Adipocyte (in vitro differentiated cells): ENCODE measurements at places on chromosomes 12 and 14.

DNA sequence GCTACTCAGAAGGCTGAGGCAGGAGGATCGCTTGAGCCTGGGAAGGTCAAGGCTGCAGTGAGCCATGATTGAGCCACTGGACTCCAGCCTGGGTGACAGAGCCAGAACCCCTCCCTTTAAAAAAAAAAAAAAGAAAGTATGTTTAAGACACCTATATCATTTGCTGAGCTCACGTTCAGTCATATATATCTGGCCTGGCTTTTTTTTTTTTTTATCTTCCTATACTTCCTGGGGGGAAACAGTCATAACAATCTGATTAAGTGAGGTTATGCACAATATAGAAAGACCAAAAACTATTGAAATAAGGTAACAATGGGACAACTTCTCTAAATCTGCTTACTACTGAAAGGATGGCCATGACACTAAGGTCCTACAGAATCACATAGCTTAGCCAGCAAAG is 9.4 kb upstream of the ARID2 start:
- no peak for DNase-seq

DNA sequence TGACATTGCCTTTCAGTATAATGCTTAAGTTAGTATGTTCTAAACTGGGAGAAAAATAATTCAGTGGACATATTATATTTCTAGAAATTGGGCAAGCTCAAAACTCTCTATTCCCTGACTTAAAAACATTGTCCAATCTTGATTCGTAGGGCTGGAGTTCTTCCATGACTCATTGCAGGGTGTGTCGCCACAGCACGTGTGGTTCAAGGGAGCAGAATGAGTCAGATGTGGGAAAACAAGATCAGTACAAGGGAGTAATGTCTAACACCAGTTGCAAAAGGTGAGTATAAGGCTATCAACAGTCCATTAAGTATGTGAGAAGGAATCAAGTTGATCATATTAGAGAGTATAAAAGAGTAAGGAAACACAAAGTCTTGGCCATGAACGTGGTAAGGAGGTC is 887.0 kb downstream of the TMTC2 start:
- DNase-seq, result peak; percentile 60

GRCh38 chr12:26937443-26937862 is 328 bp downstream of the INTS13 start:
- peak; percentile 32 for DNase-seq

GRCh38 chr12:122167356-122167925 is 6.6 kb downstream of the IL31 start:
- DNase-seq, result no peak

GRCh38 chr14:105748204-105748578 is 221.8 kb downstream of the TMEM121 start:
- peak; percentile 6 for DNase-seq

GRCh38 chr12:108147279-108147678 is 18.2 kb downstream of the WSCD2 start:
- no peak for DNase-seq

- no peak for DNase-seq
These were observed 94.9 kb downstream of the ALG10B start for GRCh38 chr12:38411426-38411825.

DNA sequence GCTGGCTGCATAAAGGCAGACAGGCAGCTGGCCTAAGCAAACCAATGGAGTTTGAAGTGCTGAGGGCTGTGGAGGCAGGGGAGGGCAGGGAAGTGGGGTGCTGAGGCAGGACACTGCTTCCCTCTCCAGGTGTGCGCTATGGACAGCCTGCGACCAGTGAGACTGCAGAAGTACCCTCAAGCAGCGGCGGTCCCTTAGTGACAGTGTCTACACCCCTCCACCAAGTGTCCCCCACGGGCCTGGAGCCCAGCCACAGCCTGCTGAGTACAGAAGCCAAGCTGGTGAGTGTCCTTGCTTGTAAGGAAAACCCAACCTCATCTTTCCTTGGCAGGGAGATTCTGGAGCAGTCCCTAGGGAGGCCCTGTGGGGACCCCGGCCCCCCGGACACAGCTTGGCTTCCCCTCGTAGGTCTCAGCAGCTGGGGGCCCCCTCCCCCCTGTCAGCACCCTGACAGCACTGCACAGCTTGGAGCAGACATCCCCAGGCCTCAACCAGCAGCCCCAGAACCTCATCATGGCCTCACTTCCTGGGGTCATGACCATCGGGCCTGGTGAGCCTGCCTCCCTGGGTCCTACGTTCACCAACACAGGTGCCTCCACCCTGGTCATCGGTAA is 17.9 kb downstream of the HNF1A start:
- DNase-seq, result no peak

GRCh38 chr12:113372371-113372770 is 14.0 kb downstream of the PLBD2 start:
- no peak for DNase-seq

DNA sequence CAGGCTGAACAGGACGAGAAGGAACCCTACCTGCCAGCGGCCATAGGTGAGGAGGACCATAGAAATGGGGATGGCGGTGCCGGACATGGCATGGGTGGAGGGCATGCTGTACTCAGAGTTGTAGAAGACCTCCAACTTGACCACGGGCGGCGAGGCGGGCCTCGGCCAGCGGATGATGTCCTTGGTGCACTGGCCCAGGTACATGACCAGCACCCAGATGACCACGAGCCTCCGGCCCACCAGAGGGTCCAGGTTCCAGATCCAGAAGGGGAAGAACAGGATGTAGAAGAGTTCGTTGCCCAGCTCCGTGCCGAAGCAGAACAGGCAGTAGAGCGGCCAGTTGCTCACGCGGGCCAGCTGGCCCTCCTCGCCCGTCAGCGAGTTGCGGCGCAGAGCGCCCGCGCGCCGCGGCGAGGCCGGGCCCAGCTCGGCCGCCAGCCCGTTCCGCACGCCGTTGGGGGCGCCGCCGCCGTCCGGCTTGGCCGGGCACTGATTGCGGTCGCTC is 582 bp downstream of the SGPP1 start:
- DNase-seq, result peak; percentile 74

DNA sequence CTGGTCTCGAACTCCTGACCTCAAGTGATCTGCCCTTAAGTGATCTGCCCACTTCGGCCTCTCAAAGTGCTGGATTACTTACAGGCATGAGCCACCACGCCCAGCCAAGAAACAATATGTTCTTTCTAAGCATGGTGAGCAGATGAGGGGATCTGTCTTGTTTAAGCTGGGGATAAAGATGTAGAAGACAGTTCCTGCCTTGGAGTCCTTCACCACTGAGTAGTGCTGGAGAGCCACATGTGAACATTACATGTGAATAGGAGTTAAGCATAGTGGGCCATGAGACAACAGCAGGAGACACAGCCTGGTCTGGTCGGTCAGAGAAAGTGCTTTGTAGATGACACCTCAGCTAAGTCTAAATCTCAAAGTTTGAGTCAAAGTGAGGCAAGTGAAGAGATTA is 26.0 kb downstream of the TMBIM6 start:
- no peak for DNase-seq

- no peak for DNase-seq
These were observed 46.0 kb downstream of the SPIC start for GRCh38 chr12:101521136-101521535.

- DNase-seq, result no peak
These were observed 106.5 kb upstream of the PLXNC1 start for GRCh38 chr12:94041850-94042249.

- peak; percentile 6 for DNase-seq
These were observed at the start of gene NKX2-8 for GRCh38 chr14:36582011-36582873. TSS of gene NKX2-8 (minus strand) at chr14:36582614. CDS start at chr14:36582389, 225 bp downstream.

DNA sequence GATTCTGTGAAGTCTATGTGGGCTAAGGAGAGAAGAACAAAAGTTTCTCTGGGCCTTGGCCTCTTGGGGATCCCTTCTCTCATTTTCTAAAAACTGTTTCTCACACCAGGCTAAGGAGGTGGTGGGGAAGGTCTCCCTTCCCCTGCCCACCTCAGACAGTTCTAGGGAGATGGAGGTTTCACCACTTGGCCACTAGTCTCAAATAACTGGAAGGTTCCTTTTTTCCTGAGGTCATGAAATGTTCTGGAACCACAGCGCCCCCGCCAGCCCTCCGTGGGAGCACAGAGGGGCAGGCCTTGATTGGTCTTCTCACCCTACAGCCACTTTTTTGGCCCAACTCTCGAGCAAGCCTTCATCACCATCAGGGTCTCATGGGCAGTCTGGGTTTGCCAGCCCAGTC is 12.6 kb downstream of the C12orf43 start:
- DNase-seq, result no peak

- no peak for DNase-seq
These were observed 16.5 kb downstream of the ETNK1 start for GRCh38 chr12:22641353-22642053.

GRCh38 chr12:87901457-87901856 is 127.7 kb downstream of the C12orf50 start:
- peak; percentile 17 for DNase-seq

- DNase-seq, result no peak
These were observed 1.7 kb downstream of the ACVRL1 start for GRCh38 chr12:51908876-51909592.

DNA sequence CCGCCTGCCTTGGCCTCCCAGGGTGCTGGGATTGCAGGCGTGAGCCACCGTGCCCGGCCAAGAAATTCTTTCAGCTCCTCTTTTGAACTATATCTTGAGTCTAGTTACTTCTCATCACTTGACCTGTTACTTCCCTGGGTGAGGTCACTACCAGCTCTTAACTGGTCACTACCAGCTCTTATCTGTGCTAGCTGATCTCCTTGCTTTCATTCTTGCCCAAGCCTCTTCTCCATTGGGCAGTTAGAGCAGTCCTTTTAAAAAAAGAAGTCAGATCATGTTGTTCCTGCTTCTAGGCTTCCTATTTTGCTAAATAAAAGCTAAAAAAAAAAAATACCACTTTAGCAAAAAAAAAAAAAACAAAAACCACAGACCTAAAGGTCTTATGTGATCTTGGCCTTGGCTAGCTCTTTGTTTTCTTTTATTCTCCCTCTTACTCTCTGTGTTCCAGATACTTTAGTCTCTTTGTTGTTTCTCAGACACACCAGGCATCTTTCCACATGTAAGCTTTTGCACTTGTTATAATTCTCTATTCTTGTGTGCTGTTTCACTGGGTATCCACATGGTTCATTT is 63.5 kb downstream of the RAD51B start:
- no peak for DNase-seq

GRCh38 chr12:43733687-43734086 is 24.9 kb downstream of the PUS7L start:
- no peak for DNase-seq

- DNase-seq, result peak; percentile 80
These were observed 326.3 kb downstream of the ZFP36L1 start for GRCh38 chr14:68466491-68466977.

DNA sequence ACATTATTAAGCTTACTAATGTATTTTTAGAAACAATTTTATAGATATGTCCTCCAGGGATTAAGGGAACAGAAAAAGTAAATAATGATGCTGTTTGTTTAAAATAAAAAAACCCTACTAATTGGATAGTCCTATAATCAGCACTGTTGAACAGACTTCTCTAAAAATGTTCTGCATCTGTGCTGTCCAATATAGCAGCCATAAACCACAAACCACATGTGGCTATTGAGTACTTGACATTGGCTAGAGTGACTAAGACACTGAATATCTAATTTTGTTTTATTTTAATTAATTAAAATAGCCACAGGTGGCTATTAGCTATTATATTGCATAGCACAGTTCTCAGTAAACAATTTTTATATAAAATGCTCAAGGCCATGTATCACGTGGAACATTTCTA is 210.4 kb downstream of the DPY19L2 start:
- no peak for DNase-seq

DNA sequence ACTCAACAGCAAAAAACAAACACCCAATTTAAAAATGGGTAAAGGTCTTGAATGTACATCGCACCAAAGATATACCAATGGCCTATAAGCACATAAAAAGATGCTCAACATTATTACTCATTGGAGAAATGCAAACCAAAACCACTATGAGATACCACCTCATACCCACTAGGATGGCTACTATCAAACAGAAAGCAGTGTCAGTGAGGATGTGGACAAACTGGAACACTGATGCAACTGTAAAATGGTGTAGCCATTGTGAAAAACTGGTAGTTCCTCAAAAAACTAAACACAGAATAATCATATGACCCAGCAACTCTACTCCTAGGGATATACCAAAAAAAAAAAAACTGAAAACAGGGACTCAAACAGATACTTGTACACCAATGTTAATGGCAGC is 49.3 kb downstream of the CDK17 start:
- DNase-seq, result no peak

DNA sequence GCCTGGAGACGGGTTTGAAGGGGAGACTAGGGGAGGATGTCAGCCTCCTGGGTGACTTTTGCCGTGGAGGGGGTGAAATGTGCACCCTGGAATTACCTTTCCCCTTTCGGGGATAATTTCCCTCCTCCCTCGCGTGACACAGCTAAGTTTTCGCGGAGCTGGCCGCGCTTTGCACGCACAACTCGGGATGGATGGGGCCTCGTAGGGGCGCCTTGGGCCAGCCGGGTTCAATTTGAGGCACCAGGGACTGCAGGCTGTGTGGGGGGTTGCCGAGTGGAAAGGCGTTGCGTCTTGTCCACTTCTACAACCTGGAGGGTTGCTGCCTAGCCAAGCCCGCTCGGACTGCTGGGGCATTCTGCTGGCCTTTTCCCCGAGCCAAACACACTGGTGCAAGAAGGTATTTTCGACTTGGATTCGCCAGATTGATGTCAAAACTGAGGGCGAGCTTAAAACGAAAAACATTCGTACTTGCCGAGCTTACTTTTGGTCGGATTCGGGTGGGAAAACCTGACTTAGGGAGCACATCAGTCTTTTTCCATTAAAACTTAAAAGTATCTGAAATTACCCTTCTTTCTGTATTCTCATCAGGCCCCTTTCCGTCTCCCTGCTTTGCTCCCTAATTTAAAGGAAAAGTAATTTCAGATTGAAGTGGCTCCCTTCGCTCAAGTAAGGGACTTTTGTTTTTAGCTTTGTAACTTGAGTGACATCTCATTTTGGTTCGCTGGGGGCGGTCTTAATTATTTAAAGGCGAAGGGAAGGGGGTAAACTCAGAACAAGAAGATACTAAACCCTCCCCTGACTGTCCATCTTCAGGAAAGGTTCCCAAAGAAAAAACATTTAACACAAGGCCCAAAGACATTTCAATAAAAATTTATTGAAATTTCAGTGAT is 14.3 kb downstream of the TBX3 start:
- peak; percentile 89 for DNase-seq

DNA sequence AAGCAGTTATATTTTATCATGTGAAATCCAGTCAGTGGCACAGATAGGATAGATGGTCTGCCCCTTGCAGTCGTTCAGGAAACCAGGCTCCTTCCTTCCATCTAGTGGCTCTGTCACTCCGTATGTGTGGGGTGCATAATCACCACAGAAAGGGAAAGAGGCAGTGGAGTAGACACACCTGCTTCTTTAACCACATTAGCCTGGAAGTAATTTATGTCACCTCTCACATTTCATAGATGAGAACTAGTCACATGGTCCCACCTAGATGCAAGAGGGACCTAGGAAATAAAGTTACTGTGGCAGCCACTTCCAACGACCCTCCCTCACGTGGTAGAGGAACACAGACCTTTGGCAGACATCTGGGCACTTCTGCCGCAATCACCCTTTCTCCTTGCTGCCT is 14.2 kb upstream of the RNU6-8 start:
- DNase-seq, result no peak

GRCh38 chr12:15520844-15521243 is 198.5 kb downstream of the PTPRO start:
- no peak for DNase-seq
